ENCODE measurements at places on chromosomes 1 and 21.
A peak's percentile ranks its signal among the peaks of the same experiment; 100 is the strongest.

DNA sequence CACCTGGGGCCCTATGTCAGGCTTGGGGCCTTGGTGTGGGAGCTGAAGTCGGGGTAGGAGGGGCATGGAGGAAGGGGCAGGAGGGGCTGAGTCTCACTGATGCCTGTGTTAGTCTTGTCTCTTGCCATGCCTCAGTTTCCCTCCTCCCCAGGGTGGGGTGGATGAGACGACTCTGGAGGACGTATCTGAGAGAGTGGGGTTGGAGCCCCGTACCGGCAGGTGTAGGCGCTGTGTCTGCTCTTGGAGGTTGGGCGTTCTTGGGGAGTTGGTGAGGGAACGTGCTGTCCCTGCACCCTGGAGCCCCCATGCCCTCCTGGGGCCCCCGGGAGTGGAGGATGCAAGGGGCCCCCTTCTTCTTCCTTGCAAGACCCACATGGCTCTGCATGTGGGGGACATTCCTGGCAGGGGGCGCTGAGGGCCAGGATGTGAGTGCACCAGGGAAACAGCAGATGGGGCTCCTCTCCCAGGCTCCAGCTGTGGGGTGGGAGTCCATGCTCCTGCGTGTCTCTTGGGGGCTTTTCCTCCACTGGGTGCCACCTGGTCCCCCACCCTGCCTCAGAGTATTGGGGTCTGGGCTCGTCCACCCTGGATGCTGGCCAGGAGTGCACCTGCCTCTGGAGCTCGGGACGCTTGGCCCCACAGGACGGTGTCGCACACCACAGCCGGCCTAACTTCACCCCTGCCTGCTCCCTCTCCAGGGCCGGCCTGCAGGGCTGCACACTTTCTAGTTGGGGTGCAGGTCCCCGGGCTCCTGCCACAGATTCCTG, 1.4 kb upstream of the TNFRSF14 start:
- no peak for DNase-seq

DNA sequence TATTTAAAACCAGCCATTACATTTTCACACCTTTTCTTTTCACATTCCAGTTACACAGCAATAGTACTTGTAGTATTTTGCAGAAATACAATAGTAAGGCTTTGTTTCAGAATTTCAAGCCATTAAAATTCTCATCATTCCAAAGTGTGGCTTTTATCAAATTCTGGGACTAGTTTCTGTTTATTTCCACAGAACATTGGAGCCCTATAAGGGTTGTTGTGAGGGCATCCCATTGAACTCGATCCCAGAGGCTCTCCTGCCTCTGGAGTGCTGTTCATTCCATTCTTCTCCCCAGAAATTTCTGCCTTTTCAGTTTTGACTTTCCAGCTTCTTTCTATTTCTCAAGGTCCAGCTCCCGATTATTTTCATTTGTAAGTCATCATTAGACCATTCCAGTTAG, 645.5 kb downstream of the ADGRL2 start:
- DNase-seq: peak; percentile 1

GRCh38 chr1:91065337-91065736, 43.5 kb upstream of the ZNF644 start:
- no peak for DNase-seq

GRCh38 chr1:115837740-115838421, 3.0 kb downstream of the NHLH2 start:
- no peak for DNase-seq

- DNase-seq: no peak
Measured at GRCh38 chr1:43801203-43801602, 93.9 kb downstream of the ST3GAL3 start.

DNA sequence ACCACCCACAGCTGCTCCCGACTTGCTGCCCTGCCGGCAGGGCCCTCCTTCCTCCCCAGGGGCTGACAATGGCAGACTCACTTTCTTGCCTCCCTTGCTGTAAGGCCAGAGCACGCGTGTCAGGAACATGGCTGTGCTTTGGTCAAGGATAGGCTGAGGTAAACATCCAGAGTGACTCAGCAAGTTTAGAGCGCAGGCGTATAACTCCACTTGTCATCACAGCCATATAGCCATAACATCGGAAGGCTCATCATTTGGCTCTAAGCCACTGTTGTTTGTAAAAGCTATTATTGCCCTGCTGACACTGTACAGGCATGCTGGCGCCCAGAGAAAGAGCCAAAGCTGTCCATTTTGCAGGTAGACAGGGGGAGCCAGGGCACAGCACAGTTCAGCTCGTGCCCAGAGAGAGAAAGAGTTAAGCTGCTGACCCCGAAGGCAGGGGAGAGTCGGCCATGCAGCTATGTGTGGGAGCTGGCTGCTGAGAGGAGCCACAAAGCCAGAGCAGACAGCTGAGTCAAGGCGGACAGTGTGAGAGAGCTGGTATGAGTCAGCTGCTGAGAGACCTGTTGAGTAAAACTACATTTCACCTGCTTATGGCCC, 60.6 kb downstream of the GNG4 start:
- peak; percentile 29 for DNase-seq

DNA sequence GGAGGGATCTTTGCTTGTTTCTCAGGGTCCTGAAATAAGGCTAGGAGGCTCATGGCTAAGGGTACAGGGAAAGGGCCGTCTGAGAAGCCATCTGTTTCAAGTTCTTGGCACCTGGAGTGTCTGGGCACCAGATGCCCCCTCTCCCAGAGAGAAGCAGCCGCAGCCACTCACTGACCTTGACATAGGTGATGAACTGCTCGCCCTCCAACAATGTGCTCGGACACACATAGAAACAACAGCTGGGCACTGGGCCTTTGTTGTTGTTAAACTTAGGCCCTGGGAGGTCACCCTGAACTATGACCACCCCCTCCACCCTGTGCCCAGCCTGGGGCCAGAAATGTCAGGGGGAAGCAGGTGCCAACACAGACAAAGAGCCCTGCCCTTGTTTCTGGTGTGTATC, 9.2 kb upstream of the TNNI1 start:
- no peak for DNase-seq

DNA sequence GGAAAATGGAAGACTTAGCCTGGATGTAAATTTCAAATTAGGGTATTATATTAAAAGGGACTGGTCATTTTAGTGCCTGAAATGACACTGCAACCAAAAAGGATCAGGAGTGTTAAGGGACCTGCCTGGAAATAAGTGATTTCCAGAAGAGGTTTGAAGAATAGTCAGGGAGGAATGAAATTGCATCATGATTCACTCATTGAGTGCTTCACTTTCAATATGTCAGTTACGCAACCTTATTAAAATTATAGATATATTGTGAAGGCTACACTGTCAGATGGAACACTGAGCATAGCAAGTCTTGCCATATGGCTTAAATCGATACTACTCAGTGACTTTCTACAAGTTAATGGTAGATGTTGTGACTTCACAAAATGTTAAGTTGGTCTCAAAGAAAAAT, 275.2 kb upstream of the DPYD start:
- no peak for DNase-seq

- peak; percentile 81 for DNase-seq
Measured at GRCh38 chr1:94247138-94248094, 10.0 kb upstream of the ARHGAP29 start.

DNA sequence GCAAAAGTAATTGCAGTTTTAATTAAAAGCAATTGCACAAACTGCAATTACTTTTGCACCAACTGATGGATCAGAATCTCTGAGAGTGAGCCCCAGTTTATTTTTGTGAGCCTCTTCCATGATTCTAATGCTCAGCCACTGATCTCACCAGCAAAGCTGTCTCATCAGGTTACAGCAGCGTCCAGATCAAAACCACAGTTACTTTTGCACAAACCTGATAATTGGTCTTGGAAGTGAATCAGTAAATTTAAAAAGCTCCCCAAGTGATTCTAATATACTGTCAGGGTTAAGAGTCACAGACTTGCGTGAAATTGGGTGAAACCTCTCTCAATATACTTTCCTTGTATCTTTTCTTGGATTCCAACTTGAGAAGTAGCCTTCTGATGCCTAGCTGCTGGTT, 13.5 kb upstream of the CR2 start:
- no peak for DNase-seq

- peak; percentile 94 for DNase-seq
Measured at GRCh38 chr1:28437264-28437923, 67.9 kb downstream of the PHACTR4 start.

GRCh38 chr1:44808938-44809917, 905 bp downstream of the BTBD19 start:
- DNase-seq: peak; percentile 68

Data from EL (cell line).